ENCODE measurements at places on chromosomes 13 and 19.

GRCh38 chr19:16594131-16594586, 21.9 kb upstream of the SLC35E1 start:
- DNase-seq: no peak

- no peak for DNase-seq
These were observed 60.8 kb downstream of the AP1M1 start for GRCh38 chr19:16258440-16258903.

DNA sequence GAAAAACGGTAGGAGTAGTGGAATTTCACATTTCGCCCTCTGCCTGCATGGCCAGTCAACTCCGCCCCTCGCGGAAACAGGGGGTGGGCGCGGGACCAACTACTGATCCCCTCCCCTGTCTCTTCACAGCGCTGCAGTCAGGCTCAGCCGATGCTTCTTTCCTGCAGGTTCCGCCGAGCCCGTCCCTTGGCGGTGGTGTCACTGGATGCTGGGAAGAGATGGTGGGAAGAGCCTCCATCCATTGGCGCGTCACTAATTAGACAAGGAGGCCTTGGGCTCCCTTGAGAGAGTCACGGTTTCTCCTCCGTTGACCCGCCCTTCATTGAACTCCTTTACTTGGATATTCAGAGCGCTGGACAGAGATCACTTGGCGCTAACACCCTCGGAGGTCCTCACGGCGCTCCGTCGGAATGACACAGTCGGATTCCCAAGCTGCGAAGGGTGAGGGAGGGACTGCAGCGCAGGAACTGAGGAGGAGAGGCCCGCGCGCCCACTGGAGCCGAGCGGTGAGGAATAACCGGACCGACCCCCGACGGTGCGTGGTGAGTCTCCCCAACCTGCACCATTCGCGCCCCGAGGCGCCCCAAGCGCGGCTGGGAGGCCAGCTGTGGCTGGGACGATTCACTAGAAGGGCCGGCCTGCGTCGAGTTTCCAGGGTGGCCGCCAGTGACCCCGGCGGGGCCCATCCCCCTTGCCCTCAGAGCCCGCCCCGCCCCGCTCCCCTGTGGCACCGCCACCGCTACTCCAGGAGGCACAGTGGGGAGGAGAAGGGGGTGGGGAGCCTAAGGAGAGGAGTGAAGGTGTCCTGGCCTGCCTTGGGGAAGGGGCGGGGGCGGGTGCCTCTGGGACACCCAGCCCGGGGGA, 11.2 kb upstream of the CEACAM21 start:
- no peak for DNase-seq

- no peak for DNase-seq
These were observed 784.1 kb downstream of the UQCRFS1 start for GRCh38 chr19:28428663-28429348.

GRCh38 chr13:58992478-58993042, 1171.2 kb downstream of the DIAPH3 start:
- no peak for DNase-seq

DNA sequence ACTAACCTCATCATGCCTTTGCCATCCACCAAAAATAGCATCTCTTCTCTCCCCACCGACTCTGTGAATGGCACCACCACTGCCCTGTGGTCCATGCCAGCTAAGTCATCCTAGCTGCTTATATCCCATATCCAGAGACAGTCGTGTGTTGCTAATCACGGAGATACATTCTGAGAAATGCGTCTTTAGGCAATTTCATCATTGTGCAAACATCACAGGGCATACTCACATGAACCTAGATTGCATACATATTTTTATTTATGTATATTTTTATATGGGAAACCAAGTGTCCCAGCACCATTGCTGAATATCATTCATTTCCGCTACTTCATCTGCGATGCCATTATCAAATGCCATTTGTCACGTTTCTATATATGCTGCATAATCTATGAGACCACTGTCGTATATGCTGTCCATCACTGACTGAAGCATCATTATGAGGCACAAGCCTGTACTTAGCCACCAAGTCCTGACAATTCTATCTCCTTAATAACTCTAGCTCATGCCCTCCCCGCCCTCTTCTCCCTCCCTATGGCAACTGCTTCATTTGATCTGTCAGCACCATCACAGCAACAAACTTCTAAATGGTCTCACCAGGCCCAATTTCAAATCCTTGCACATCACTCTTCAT, 104.2 kb downstream of the HSPH1 start:
- DNase-seq: no peak

DNA sequence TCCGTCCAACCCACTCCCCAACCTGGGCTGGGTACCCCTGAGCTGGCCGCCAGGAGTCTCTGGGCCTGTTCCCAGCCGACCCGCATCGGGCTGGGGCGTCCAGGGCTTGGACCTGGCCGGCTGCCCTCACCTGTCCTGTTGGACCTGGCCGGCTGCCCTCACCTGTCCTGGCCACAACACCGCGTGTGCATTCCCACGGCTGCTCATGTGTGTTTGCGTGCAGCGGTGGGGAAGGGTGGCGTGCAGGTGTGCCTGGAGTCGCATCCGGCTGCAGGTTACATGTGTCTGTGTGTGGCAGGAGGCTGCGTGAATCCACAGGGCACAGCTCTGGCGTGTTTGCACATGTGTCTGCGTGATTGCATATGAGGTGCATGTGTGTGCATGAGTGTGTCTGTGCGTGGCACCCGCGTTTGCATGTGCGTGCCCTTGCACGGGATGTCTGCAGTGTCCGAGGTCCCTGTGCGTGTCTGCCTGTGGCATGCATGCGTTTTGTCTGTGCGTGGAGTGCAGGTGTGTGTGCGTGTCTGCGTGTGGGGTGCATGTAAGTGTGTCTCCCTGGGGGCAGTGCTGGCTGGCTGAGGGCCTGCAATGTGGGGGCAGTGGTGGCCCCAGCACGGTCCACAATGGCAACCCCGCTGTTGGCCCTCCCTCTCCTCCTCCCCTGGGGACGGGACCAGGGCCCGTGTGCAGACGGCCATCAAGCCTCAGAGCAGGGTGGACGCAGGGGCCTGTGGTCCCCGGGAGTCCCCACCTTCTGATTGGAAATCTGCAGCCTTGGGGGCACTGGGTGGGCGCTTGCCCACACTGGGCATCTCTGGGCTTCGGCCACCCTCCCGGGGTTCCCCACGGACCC, 3.4 kb downstream of the EFNA2 start:
- no peak for DNase-seq

All from activated gamma-delta T cell (primary cell).